ENCODE measurements at places on chromosomes 5 and 9.

DNA sequence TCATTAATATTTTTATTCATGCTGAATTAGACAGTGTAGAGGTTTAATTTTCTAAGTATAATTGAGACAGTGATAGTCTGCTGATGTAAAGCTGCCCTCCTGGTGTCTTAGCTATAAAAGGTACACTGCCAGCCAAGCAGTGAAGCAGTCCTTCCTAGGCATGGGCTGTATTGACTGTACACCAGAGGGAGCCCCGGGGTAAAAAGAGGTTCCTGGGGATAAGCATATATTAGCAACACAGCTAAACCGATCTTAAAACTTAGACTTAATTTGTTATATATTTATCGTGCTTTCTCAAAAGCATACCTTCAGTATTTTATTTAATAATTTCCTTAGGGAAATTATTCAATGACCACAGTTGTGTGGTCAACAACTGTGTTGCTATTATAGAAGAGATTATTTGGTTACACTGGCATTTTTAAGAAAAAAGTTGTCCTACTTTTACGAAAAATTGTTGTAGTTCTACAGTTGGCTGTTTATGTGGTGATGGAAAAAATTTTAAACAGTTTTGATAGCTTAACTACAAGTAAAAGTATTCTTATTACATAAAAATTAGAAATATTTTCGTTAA is 68.8 kb downstream of the ELL2 start:
- DNase-seq = no peak

GRCh38 chr5:128538000-128538249 is at the start of gene FBN2:
TSS of gene FBN2 (minus strand) at chr5:128538245. CDS start at chr5:128537603, 642 bp downstream.
- no peak for DNase-seq

DNA sequence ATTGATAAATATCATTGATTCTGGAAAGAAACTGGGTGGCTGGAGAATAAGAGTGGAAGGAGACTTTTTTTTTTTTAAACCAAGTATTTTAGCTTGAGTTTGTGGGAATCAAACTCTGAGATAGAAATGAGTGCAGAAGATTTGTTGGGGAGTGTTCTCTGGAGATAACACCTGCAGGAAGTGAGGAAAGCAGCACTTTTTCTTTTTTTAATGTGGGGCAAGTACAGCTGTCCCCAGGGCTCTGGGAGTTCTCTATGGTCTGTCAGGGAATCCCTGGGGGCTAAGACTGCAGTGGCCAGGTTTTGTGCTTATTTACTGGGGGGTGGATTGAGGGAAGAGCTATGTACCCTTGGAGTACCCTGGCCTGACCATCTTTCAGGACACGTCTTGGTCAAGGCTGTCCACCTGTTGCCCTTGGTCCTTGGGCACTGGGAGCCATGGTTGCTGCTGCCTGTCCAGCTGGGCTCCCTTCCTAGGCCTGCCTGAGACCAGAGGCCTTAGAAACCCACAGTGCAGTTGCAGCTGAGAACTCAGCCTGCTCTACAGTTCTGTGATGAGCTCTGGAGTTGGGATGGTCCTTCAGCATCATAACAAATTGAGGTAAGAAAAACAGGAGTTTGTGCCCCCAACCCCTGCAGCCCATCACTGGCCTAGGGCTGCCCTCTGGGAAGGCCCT is 85.8 kb downstream of the PHAX start:
- DNase-seq = no peak

GRCh38 chr9:112820881-112821280 is 69.8 kb downstream of the SLC46A2 start:
- no peak for DNase-seq

- DNase-seq = no peak
These were observed 143.1 kb upstream of the FBN2 start for GRCh38 chr5:128681096-128681495.

GRCh38 chr9:12859704-12860251 is 85.0 kb downstream of the LURAP1L start:
- no peak for DNase-seq

DNA sequence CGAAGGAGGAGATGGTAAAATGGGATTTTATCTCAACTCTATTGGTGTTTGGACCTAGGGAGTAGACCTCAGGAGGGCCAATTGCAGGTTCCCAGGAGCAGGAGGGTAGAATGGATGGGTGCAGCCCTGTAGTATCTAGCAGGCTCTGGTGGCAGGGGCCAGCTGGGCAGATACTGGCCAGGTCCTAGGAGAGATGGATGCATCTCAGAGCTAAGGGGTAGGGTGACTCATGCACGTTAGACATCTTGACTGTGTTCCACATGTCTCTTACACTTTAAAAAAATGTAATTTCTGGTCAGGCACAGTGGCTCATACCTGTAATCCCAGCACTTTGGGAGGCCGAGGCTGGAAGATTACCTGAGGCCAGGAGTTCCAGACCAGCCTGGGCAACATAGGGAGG is 22.4 kb downstream of the PSD2 start:
- DNase-seq = no peak

GRCh38 chr5:129053438-129053837 is 41.1 kb upstream of the ISOC1 start:
- no peak for DNase-seq

DNA sequence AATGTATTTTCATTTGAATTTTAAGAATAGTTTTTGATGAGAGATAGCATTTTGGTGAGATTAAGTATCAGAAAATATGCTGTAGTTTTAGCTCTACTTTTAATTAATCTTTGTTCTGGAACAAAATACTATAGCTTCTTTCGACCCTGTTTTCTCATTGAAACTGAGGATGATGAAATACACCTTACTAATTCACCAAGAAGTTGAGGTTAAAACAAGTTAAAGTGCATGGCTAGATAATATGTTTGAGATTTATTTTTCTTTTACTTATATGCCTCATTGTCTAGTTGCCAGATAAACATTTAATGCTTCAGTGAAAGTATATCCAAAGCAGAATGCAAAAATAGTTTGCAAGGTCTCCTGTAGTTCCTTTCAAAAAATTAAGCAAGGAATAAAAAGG is 140.1 kb upstream of the KCNN2 start:
- DNase-seq = no peak

DNA sequence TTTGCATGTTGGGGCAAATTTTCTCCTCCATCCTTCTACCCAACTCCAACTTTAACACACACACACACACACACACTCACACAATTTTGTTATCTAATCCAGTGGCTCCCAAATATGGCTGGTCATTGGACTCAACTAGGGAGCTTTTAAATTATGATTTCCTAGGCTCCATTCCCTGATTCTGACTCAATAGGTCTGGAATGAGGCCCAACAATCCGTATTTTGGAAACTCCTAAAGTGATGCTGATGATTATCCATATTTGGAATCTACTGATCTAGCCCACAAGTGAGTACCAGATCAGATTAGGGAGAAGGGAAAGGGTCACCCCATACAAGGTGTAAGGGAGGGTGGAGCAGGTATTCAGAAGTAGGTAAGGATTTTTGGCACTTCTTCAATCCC is 309.7 kb downstream of the TLE1 start:
- DNase-seq = no peak

DNA sequence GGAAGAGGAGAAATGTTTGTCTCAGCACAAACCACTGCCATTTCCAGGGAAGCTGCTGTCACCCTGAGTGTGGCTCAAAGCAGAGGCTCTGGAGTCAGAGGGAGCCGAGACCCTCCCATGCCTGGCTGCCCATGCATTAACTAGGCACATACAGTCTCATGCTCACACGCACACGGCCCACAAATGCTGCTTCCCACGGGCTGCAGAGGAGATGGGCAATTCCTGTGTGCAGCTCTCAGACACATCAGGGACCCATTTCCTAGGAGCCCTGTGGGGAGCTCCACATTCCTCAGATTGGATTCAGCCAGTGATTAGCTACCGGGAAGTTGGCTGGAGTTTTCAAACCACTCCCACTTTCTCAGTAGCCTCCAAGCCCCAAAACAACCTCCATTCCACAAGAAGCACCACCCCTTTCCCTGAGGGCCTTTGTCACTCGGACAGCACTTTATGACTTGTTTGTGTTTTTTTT is 9.1 kb upstream of the PTGES start:
- DNase-seq = no peak

GRCh38 chr9:128818099-128818838 is at the start of gene ENDOG:
TSS of gene ENDOG (plus strand) at chr9:128818500. CDS start at chr9:128818685, 185 bp downstream.
- peak; percentile 98 for DNase-seq

DNA sequence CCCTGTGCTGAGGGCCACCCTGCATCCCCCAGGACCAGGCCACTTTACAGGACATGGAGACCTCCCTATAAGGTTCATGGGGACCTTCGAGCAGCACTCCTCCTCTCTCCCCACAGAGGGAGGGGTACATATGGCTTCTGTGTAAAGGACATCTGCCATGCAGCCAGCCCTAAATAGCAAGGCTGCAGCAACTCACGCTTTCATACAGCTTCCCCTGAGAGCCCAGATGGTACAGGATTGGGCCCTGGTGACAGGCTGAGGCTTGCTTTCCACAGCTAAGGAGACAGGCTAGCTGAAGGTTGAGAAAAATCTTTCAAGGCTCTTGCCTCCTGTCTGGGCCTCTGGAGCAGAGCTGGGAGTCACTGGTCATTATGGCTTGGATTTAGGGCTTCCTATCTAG is 147.0 kb upstream of the ZNF366 start:
- no peak for DNase-seq

DNA sequence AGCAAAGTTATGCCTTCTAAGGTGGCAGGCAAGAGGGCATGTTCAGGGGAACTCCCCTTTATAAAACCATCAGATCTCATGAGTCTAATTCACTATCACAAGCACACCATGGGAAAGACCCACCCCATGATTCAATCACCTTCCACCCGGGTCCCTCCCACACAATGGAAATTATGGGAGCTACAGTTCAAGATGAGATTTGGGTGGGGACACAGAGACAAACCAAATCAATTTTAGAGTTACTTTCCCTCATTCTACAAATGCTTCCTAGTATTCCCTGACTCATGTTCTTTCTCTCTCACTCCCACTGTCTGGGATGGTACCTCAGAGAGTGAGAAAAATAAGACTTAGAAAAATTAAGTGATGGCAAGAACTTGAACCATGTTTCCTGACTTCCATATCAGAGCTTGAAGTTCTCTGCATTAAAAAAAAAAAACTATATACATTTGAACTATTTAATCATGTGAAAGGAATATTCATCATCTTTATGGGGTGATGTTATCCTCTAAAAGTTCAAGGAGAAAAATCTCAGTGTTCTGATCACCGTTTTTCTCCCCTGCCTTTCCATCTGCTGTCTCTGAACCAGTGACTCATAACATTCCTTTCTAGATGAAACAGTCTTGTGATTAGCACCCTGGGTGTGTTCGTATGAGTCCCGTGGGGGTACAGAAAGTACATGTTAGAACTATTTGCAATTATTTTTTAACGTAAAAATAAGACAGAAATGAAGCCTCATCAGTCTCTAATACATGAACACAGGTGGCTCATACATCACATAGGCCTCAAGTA is 282.9 kb downstream of the SLF1 start:
- DNase-seq = no peak

- DNase-seq = no peak
These were observed 28.7 kb downstream of the CAST start for GRCh38 chr5:96690861-96691260.

DNA sequence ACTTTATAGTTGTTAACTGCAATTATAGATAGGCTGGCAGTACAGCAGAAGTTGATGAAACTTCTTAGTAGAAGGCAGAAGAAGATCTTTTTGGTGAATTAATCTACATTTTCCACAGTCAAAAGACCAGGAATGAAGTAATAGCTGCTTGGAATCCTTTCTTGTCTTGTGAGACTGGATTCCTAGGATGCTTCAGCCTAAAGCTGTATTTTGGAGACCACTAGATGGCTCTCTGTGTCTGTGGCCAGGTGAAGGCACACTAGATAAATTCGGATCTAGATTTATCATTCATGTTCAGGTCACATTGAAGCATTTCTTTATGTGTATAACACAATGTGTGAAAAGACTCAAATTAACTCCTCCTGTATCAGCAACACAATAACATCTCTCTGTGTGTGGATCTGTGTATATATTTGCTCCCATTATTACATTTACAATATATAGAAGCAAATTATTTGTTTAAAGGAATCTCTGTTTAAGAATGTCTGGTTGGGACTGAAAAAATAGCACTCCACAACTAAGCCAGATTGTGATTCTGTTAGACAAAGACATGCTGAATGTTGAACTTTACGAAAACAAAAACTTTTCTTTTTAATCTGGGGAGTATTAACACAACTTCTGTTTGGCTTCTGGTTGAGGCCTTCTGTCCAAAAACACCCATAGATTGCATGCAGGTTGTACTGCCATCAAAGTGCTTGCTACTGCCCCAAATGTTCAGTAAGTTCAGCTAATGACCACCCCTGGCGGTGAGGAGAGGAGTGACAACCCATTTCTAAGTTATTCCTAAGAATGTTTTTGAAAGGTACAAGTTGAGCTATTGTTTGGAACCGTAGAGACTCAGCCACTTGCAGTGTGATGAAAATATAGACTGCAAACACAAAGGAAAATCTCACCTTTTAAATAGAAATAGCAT is 10.6 kb downstream of the GRIN3A start:
- DNase-seq = peak; percentile 40

DNA sequence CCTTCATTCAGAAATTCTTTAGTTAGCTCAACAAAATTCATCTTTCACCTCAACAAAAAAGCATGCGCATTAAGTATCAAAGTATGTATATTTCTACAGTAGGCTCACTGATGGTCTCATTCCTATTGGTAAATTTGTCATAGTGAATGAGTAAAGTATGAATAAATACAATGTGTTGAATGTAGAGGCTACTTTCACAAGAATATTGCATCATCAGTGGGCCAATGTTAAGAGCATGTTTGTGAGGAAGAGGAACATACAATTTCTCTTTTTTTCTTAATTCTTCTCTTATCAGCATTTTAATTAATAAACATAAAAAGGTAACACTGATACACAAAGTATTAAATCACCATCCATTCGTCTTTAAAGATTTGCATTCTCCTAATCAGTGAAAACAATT is 505.1 kb downstream of the CETN3 start:
- no peak for DNase-seq

DNA sequence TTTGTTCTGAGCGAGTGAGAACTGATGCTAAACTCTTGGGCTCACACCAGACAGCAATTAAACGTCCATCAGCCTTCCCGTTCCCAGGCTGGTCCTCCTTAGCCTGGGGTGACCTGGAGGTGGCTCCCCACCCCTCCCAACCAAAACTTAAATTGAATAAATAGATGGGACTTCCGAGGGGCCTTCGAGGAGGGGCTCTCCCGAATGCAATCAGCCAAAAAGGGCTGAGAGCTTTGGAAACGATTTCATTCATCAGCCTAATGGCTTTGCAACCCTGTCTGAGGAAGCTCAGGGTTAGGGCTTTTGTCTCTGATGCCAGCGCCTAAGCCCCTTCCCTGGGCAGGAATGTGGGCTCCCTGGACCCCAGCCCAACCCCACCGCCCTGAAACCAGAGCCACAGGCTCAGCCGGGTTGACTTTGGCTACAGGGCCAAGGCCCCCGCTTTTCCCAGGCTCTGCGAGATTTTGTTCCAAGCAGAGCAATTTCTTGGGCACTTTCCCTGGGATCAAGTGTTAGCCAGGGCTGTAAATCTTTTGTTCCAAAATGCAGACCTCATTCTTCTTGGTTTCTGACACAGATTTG is 29.2 kb downstream of the LHX3 start:
- peak; percentile 1 for DNase-seq

DNA sequence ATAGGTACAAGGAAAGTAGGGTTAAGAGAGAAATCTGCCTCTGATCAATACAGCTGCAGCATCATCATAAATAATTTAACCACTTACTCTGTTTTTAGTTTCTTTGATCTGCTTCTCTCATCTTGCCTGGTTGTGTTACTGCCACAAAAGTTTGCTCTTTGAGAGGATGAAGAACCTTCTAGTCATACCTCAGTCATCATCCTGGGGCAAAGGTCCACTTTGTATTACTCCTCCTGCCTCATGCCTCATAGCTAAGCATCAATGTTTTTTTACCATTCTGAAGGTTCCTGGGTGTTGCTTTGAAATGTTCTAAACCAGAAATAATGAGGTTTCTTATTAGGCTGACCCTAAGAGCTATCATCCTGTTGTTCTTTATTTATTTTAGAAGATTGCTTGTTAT is 17.1 kb upstream of the TRIM36 start:
- no peak for DNase-seq
